ENCODE measurements at places on chromosomes 5 and 9. TPM values are rescaled to one million over a fixed set of nuclear protein-coding genes. Genes with fewer than 3 reads are reported as not detected.

CCL19 gene
- not detected for total RNA-seq

GFI1B gene
- total RNA-seq: not detected

NPM1 gene
- total RNA-seq: 397 TPM

PCDHGB3 gene
- total RNA-seq: 7.7 TPM

GMCL2 gene
- 2.8 TPM for total RNA-seq

OLFML2A gene
- total RNA-seq: 18.5 TPM

EXOSC3 gene
- 48.5 TPM for total RNA-seq

CTNND2 gene
- 5.5 TPM for total RNA-seq

BTNL9 gene
- 13.0 TPM for total RNA-seq

DNA sequence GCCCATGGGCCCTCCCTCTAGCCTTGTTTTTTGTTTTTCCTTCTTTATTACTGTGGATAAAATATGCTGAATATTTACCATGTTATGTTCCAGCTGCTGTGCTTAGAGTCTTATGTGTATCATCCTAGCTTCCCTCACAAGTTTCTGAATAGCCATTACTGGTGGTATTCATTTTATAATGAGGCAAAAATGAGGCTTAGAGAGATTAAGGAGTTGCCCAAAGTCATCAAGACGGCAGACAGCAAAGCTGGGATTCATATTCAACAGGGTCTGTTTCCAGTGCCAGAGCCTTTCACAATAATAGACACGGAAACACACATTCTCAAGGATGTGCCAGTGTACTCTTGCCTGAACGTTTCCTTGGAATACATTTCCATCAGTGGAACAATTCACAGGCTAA, 258.1 kb downstream of the CTNND2 start:
- H3K36me3 ChIP-seq: no peaks in the 10 kb centered on the region
- H3K4me1 ChIP-seq: no peaks in the 10 kb centered on the region

- no peaks in the 10 kb centered on the region for H3K27me3 ChIP-seq
- H3K27ac ChIP-seq: peak overlapping the region; percentile 22
- peak overlapping the region; percentile 53 for H3K4me3 ChIP-seq
- peak; percentile 51 for DNase-seq
- H3K4me1 ChIP-seq: no peaks in the 10 kb centered on the region
- H3K36me3 ChIP-seq: no peaks in the 10 kb centered on the region
These were observed 1.4 kb downstream of the PRR16 start for GRCh38 chr5:120465436-120465961.

- no peak overlapping the region for H3K27ac ChIP-seq
- DNase-seq: peak; percentile 35
- peak overlapping the region; percentile 24 for H3K4me3 ChIP-seq
These were observed 536 bp downstream of the PCDHAC1 start for GRCh38 chr5:140926443-140927227.

GRCh38 chr5:131180407-131180806, 9.7 kb downstream of the LYRM7 start:
- no peak overlapping the region for H3K27ac ChIP-seq
- no peaks in the 10 kb centered on the region for H3K36me3 ChIP-seq

DNA sequence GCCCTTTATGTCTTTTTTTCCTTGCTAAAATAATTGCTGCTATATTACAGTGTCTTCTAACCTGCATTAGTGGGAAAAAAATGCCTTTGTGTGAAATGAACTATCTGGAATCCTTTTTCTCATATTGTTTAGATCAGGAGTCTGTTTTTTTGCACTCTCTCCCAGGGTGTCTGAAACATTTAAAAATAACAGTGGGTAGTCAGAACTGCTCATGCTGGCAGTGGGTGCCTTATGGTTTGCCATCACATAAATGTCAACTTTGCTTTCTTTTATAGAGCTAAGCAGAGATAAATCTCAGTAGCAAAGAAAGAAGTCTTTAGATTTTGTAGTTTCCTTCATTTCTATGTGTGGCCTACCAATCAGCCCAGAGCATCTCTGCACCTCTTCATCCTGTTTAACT, 347.8 kb upstream of the RGMB start:
- DNase-seq: no peak
- no peaks in the 10 kb centered on the region for H3K36me3 ChIP-seq
- no peaks in the 10 kb centered on the region for H3K27me3 ChIP-seq
- no peak overlapping the region for H3K4me3 ChIP-seq

GRCh38 chr5:34015120-34015822, 7.4 kb upstream of the AMACR start:
- H3K4me1 ChIP-seq: no peaks in the 10 kb centered on the region
- no peaks in the 10 kb centered on the region for H3K27me3 ChIP-seq
- H3K36me3 ChIP-seq: no peaks in the 10 kb centered on the region
- no peak overlapping the region for H3K4me3 ChIP-seq
- no peak for DNase-seq

DNA sequence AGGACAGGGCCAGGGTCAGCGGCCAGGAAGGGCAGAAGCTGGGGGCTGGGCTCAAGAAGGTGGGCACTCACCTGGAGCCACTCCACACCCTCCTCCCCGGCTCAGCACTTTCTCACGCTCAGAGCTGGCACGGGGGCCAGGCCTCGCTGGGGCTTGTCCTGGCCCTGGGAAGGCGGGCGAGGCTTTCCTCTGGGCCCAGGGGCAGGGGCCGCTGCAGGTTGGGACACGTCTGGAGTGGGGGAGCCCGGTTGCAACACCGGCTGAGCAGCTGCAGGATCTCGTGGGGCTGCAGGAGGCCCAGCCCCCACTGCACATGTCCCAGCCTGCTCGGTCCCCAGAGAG, 38.9 kb upstream of the EGFL7 start:
- H3K4me3 ChIP-seq: no peak overlapping the region
- H3K36me3 ChIP-seq: no peaks in the 10 kb centered on the region
- H3K27ac ChIP-seq: peak overlapping the region; percentile 70
- H3K27me3 ChIP-seq: no peaks in the 10 kb centered on the region
- H3K4me1 ChIP-seq: peaks cover 7% of the 10 kb centered on the region

- no peak for DNase-seq
- no peaks in the 10 kb centered on the region for H3K4me1 ChIP-seq
- H3K27me3 ChIP-seq: no peaks in the 10 kb centered on the region
- H3K36me3 ChIP-seq: no peaks in the 10 kb centered on the region
- no peak overlapping the region for H3K27ac ChIP-seq
These were observed 11.8 kb upstream of the COL5A1 start for GRCh38 chr9:134629586-134630392.

- no peak overlapping the region for H3K4me3 ChIP-seq
- H3K27ac ChIP-seq: no peak overlapping the region
- no peaks in the 10 kb centered on the region for H3K36me3 ChIP-seq
- no peaks in the 10 kb centered on the region for H3K27me3 ChIP-seq
These were observed 145.7 kb upstream of the GNA14 start for GRCh38 chr9:77793849-77794248.

DNA sequence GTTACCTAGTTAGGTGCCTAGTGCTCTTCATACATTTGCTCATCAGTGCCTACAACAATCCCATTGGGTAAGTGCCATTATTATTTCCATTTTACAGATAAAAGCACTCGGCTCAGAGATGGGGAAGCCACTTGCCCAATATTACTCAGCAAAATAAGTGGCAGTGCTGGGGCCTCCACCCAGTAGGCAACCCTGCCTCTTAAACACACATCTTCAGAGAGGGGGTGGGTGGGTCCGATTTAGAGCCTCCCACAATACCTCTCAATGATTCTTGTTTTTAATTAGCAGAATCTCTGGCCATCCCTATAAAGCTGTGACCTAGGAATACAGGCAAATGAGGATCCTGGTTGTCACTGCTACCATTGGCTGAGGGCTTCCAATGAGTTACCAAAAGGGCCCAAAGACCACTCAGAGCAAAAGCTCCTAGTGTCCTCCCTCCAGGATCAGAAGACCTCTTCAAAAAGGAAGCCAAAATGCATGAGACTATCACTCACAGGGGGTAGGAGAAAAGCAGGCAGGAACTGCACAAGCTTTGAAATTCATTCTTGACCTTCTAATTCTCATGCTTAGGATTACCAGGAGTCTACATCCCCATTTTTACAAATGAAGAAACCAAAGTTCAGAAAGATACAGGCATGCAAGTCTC, 36.1 kb upstream of the UBE2D2 start:
- no peak overlapping the region for H3K4me3 ChIP-seq
- no peaks in the 10 kb centered on the region for H3K4me1 ChIP-seq
- H3K27ac ChIP-seq: peak overlapping the region; percentile 18
- no peaks in the 10 kb centered on the region for H3K27me3 ChIP-seq

GRCh38 chr5:26669523-26669922, 368.9 kb downstream of the CDH9 start:
- DNase-seq: no peak
- H3K4me1 ChIP-seq: no peaks in the 10 kb centered on the region
- no peak overlapping the region for H3K27ac ChIP-seq
- no peak overlapping the region for H3K4me3 ChIP-seq
- H3K27me3 ChIP-seq: no peaks in the 10 kb centered on the region
- no peaks in the 10 kb centered on the region for H3K36me3 ChIP-seq

- H3K4me3 ChIP-seq: no peak overlapping the region
- H3K4me1 ChIP-seq: no peaks in the 10 kb centered on the region
- peaks cover 4% of the 10 kb centered on the region for H3K27me3 ChIP-seq
- DNase-seq: no peak
- no peaks in the 10 kb centered on the region for H3K36me3 ChIP-seq
- H3K27ac ChIP-seq: no peak overlapping the region
These were observed 76.1 kb downstream of the ADAMTS2 start for GRCh38 chr5:179268966-179269693.

- H3K27ac ChIP-seq: no peak within 1 kb of the TSS
- DNase-seq: peak; percentile 33
- peak within 1 kb of the TSS; percentile 40 for H3K4me3 ChIP-seq
- H3K4me1 ChIP-seq: no peaks in the 10 kb centered on the region
- H3K36me3 ChIP-seq: no peaks in the 10 kb centered on the region
These were observed at the start of gene UBE2QL1 for GRCh38 chr5:6448622-6449464. Gene UBE2QL1 (plus strand): TSS chr5:6448859. CDS start chr5:6448894, 35 bp downstream.

DNA sequence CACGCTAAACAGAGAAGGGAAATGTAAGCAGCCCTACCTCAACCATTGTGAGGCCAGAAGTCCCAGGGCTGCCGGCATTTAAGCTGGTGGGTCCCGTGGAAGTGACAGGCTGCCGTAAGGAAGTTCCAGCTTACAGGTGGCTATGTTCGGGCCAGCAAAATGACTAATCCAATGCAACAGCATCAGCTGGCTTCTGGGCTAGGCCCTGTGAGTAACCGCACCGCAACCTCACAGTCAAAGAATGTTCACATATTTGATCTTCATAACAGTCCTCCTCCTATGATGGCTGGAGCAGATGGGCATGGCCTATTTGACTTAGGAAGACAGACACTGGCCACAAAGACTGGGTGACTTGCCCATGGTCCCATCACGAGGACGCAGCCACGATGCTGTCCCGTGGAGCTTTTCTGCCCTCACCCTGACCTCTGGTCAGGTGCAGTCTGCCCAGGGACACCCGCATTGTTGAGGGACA, 88.2 kb downstream of the LIFR start:
- peak overlapping the region; percentile 59 for H3K27ac ChIP-seq
- DNase-seq: no peak
- no peaks in the 10 kb centered on the region for H3K4me1 ChIP-seq
- no peak overlapping the region for H3K4me3 ChIP-seq
- H3K36me3 ChIP-seq: no peaks in the 10 kb centered on the region

DNA sequence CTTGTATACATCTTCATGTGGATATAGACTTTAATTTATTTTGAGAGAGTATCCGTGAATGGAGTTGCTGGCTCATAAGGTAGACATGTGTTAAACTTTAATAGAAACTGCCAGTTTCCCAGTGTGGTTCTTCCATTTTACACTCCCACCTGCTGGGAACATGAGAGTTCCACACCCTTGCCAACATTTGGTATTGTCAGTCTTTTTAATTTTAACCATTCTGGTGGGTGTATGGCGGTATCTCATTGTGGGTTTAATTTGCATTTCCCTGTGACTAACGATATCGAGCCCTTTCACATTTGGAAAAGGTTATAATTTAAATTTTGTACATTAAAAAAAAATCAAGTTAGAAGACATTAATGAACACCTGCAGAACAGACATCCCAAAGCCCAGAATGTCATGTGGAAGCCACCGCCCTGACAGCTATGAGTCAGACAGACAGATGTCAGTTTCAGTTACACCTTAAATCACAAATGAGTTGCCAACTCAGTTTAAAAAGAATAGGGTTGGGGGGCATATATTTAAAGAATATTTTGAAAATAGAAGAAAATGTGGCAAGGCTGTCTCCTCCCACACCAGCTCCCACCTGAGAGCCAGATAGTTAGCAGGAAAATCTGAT, 36.9 kb downstream of the ANKRD33B start:
- no peak for DNase-seq
- no peaks in the 10 kb centered on the region for H3K4me1 ChIP-seq
- H3K27ac ChIP-seq: no peak overlapping the region
